ENCODE measurements at places on chromosomes 2 and 18. TPM values are rescaled to one million over a fixed set of nuclear protein-coding genes. Genes with fewer than 3 reads are reported as not detected.

The NFATC1 gene
- total RNA-seq: 46.9 TPM

- no peak for DNase-seq
Observed at GRCh38 chr2:218387369-218388194, 5.5 kb downstream of the SLC11A1 start.

DNA sequence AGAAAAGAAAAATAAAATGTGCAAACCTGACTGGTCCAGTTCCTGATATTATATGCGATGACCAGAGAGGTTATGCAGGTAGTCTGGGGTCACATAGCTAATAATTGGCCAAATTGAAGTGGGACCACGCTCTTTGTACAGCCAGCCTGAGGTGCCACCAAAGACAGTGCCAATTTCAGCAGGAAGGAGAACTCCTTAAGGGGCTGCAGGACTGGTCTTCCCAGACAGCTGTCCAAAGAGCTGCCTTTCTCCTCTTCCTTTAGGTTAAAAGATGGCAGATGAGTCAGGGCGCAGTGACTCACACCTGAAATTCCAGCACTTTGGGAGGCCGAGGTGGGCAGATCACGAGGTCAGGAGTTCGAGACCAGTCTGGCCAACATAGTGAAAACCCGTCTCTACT is 95.5 kb downstream of the ACKR3 start:
- DNase-seq: no peak

- no peak for DNase-seq
Observed at GRCh38 chr18:36888778-36889177, 59.9 kb downstream of the KIAA1328 start.

DNA sequence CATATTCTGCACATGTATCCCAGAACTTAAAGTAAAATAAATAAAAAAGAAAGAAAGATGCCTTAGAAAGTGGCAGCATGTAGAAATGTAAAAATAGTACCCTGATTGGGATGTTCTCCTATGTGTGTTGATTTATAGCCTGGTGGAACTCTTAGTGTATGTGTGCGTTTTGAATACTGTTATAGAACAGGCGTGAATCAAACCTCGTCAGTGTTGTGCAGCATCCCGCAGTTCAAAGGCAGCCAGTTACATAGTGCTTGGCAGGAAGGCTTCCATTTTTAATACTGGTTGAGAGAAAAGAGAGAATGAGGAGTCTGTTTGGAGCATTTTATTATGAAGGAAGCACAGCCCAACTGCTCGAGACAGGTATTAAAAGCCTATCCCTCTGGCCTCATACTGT is 49.4 kb downstream of the TANC1 start:
- DNase-seq: no peak

- no peak for DNase-seq
Observed at GRCh38 chr2:129201696-129202095, 777.8 kb upstream of the RAB6C start.

DNA sequence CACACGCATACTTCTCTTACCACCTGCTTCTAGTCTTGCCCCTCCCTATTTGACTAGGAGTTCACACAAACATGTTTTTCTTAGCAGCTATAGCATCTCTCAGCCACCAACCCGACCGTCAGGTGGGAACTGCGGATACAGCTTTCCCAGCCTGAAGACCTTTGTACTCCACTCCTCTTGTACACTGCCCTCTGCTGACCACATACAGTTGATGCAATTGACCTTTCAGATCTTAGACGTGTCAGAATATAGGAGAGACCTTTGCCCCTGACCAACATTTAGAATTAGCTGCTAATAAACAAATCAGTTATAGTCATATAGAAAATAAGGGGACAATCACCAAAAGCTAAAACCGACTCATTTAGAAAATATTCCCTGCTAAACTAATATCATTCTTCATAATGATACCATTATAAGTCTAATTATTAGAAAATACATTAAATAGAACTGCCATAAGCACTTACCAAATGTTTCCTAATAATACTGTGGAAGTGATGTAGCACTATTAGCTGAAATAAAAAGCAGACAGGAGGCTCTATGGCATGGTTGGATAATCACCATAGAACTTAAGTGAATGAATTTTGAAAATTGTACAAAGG is 208.4 kb downstream of the RAD51AP2 start:
- DNase-seq: no peak

- DNase-seq: no peak
Observed at GRCh38 chr2:164777847-164778461, 63.7 kb downstream of the COBLL1 start.

DNA sequence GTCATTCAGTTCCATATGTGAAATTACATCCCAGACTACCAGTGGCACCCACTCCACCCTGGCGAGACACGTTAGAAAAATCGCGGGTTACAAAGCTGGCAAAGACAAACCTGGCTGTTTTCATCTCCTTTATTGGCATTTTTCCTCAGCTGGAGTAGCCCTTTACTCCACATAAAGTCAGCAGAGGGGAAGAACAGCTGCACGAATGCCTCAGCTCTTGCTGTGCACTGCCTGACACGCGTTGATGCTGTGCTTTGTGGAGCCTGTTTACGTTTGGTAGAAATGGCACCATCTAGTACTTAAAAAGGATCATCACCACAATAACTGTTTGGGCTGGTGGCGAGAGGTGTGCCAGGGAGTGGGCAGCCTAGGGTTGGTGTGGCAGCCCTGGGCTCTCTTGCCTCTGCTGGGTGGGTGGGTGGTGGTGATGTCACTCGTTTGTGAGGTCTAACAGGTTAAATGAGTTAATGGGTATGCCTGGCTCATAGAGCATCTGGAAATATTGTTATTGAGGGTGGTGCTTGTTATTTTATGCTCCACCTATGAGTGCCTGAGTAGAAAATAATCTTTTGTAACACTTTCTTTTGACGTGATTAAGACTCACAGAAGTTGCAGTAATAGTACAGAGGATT is 16.4 kb downstream of the FARP2 start:
- no peak for DNase-seq

- peak; percentile 73 for DNase-seq
Observed at GRCh38 chr2:44952143-44952805, 10.8 kb downstream of the SIX3 start.

The TTN gene
- 11.9 TPM for total RNA-seq

The SEPTIN10 gene
- 0.61 TPM for total RNA-seq

- DNase-seq: no peak
Observed at GRCh38 chr2:96252526-96252925, 13.3 kb downstream of the TMEM127 start.

The FZD7 gene
- 0.44 TPM for total RNA-seq

DNA sequence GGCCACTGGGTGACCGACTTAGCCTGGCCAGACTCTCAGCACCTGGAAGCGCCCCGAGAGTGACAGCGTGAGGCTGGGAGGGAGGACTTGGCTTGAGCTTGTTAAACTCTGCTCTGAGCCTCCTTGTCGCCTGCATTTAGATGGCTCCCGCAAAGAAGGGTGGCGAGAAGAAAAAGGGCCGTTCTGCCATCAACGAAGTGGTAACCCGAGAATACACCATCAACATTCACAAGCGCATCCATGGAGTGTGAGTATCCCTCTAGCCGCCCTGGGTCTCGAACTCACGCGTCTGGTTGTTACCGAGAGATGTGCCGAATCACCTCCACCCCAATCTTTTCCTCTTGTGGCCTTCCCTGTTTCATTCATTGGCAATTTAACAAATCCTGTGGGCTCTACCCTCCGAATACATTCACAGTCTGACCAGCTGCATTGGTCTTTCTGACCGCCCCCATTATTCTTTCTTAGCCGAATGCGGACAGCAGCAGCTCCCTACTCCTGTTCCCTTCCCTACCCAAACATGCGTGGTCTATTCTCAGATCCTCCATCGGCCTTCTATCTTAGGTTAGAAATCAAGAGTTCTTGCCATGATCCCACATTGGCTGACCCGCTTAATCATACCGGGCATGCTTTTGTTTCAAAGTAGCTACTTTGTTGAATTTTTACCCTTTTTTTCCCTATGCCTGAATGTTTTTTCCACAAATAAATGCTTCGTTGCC is 631 bp downstream of the RPL31 start:
- no peak for DNase-seq

- no peak for DNase-seq
Observed at GRCh38 chr2:50783111-50783510, 248.8 kb downstream of the NRXN1 start.

The GPR35 gene
- total RNA-seq: 19.2 TPM

GRCh38 chr2:106322281-106322680 is 128.2 kb upstream of the UXS1 start:
- no peak for DNase-seq

- no peak for DNase-seq
Observed at GRCh38 chr2:70009762-70010575, 48.5 kb upstream of the ASPRV1 start.

The DYNAP gene
- total RNA-seq: not detected

DNA sequence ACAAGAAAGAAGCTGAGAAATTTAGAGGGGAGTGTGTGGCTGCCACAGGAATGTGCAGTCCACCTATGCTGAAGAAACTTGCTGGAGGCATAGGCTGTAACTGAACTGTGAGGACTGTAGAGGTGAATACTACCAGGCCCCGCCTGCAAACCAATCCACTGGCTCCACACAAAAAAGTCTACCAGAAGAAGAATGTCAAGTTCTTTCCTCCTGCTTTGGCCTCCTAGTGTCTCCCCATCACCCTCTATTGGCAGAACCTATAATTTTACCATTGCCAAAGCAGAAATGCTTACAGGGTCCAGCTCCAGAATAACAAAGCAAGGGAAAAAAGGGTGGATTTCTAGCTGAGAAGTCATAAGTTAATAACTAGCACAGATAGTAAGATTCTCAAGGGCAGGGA is 5.9 kb upstream of the ATP5MC3 start:
- DNase-seq: no peak

DNA sequence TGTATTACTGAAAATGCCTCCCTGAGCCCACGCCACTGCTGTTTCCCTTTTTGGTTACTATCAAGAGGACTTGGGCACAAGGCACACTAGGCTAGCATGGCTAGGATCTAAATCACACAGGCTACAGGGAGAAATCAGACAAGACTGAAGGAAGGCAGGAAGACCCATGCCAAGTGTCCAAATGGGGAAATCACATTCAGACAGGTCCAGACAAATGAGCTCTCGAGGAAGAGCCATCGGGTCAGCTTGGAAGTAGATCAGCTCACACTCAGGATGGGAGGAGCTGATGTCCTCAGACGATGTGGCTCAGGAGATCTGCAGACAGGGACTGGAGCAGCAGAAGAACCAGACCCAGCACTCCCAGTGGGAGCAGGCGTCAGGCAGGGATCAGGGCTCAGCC is 113.2 kb downstream of the COL6A3 start:
- DNase-seq: no peak

DNA sequence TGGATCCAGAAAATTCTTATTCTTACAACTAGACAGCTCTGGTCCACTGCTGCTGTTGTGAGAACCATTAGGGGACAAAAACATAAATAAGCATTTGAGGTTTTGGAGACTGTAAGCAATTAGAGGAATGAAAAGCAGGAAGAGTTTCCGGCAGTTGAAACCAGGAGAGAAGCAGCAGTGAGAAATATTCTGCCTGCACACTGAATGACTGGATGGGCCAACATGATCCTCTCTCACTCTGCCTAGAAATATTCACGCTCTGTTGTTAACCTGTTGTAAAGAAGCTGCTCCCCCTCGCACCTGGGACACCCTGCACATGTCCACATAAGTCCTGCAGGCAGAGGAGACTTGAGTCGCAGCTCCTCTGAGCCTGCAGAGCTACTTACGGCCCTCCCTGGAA is 60.4 kb upstream of the RNF152 start:
- DNase-seq: no peak

DNA sequence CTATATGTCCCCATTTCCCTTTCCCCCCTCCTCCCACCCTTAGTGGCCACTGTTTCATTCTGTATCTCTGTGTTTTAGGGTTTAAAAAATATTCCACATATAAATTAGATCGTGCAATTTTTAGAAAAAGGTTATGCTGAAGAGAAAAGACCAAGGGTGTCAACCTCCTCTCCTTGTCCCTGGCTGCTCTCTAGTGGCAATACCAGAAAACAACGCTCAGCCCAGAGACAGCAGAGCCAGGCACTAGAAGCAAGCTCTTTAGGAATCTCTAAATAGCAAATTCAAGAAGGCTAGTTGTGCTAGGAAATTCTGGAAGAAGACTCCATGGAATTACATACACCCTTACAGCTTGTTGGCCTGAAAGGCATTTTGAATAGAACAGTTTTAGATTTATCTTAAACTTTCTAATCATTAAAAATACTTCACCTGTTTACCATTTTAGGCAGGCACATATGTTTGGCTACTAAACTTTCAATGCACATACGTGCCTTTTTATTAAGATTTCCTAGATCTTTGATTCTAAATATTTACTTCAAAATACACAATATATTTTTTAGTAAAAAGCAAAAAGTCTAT is 35.1 kb upstream of the RASGRP3 start:
- DNase-seq: no peak

GRCh38 chr2:45833968-45834344 is 182.5 kb downstream of the PRKCE start:
- no peak for DNase-seq

DNA sequence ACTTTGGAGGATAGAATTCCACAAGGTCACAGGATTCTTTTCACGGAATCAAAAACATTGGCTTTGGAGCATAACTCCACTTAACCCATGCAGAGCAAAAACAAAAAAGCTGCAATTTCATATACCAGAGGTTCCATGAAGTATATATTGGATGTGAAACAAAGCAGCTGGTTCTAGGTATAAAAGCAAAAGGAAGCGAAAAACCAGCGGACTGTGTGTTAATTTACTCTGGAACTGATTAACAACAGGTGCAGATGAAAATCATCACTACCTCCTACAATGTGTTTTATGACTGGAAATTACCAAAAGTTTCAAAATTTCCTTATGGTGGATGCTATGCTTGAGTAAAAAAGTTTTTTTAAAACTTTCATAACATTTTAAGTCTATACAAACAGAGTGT is 54.4 kb upstream of the LINC00305 start:
- DNase-seq: no peak

GRCh38 chr2:7987992-7988391 is 693.9 kb upstream of the ID2 start:
- DNase-seq: no peak

The CTNNA2 gene
- total RNA-seq: not detected

DNA sequence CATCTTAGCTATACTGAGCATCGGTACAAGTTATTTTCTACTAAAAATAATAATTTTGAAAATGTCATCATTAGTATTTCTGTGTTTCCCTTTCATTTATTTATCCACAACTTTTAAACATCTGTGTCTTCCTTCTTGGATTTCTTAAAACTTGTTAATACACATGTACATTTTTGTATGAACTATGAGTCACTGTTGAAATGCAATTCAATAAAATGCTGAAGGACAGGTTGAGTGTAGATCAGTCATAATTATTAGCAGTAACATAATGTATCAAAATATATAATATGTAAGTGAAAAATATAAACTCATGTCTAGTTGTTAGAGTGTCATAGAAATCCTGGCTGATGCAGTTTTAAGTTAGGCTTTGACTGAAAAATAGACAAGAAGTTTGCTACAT is 115.9 kb downstream of the MEIS1 start:
- DNase-seq: no peak

Data from activated naive CD8-positive, alpha-beta T cell treated with anti-CD3 and anti-CD28 coated beads, Interleukin-2, amount 10 ng/mL, durations not matched to agents 7 days and 5 days (primary cell).